ENCODE measurements at places on chromosomes 11 and 22. TPM values are rescaled to one million over a fixed set of nuclear protein-coding genes. Genes with fewer than 3 reads are reported as not detected.

GRCh38 chr11:128585498-128586238, 1.7 kb downstream of the ETS1 start:
- DNase-seq = no peak

Gene MRGPRE
- total RNA-seq = not detected

GRCh38 chr22:43592476-43592875, 180.7 kb downstream of the MPPED1 start:
- DNase-seq = no peak

- no peak for DNase-seq
These were observed 2.1 kb downstream of the FEZ1 start for GRCh38 chr11:125494031-125494360.

- DNase-seq = no peak
These were observed 3.1 kb downstream of the TNNT3 start for GRCh38 chr11:1922481-1923081.

GRCh38 chr11:131851964-131852755, 481.7 kb downstream of the NTM start:
- DNase-seq = no peak

Gene CTSF
- 13.5 TPM for total RNA-seq

- DNase-seq = no peak
These were observed 59.1 kb upstream of the POU2AF2 start for GRCh38 chr11:111186308-111186915.

- no peak for DNase-seq
These were observed 9.0 kb downstream of the CLPB start for GRCh38 chr11:72425053-72425980.

Gene OOSP2
- not detected for total RNA-seq

DNA sequence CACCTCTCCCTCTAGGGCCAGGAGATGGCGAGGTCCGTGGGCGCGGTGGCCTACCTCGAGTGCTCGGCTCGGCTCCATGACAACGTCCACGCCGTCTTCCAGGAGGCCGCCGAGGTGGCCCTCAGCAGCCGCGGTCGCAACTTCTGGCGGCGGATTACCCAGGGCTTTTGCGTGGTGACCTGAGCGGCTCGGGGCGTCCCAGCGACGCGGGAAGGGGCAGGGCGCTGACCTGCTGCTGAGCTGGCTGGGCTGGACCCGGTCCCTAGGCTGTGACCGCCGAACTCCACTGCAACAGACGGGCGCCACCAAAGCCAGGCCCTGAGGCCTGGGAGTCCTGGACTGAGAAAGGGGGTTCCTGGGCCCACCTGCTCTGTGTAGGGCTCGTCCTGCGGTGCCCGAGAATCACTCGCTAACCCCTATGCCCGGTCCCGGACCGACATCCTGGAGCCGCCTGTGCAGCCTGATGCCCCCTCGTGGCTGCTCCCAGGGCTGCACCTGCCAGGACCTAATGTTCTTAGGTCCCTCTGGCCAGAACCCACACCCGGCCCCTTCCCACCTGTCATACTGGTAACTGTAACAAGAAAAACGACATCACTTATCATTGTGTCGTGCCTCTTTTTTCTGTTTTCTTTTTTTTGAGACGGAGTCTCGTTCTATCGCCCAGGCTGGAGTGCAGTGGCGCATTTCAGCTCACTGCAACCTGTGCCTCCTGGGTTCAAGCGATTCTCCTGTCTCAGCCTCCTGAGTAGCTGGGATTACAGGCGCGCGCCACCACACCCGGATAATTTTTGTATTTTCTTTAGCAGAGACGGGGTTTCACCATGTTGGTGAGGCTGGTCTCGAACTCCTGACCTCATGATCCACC, 15.0 kb downstream of the RHOD start:
- DNase-seq = peak; percentile 85

DNA sequence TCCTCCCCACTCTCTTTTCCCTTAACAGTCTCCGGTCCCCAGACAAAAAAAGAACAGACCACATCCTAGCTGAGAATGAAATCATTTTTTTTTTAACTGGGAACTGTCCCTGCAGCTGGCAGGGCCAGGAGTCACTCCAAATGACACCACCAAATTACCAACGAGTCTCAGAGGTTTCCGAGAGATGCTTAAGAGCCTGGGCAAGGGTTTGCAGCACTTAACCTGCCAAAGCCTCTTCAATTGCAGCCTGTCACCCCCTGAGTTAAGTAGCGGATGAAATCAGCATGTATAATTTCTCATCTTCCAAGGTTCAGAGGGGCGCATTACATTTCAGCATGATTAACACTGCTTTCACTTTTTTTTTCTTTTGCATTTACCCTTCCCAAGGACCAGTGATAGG, 71.8 kb downstream of the TENM4 start:
- DNase-seq = no peak

DNA sequence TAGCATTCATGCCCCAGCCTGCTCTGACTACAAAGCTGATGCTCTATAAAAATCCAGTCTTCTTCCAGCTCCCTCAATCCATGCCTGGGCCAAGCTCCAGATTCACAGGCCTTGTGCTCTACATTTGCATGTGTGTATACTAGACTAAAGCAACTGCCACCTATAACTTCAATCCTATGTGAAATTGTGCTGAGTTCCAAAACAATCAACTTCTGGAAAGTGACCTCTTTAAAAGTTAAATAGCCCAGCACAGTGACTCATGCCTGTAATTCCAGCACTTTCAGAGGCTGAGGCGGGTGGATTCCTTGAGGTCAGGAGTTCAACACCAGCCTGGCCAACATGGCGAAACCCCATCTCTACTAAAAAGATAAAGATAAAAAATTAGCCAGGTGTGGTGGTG, 114.3 kb upstream of the ZC3H12C start:
- DNase-seq = no peak

Gene ROBO3
- total RNA-seq = 19.6 TPM

Gene LRRC74B
- not detected for total RNA-seq

GRCh38 chr11:2300936-2301630, 635 bp downstream of the C11orf21 start:
- DNase-seq = peak; percentile 65

GRCh38 chr11:61711498-61711897, 31.3 kb downstream of the DAGLA start:
- no peak for DNase-seq

GRCh38 chr11:18608376-18608775, 8.8 kb downstream of the MISFA start:
- DNase-seq = no peak
